RPMI7951 (cell line): ENCODE measurements at places on chromosomes 2 and 18.
A peak's percentile ranks its signal among the peaks of the same experiment; 100 is the strongest.

GRCh38 chr2:209398463-209398862 is 25.4 kb upstream of the MAP2 start:
- no peak for DNase-seq

DNA sequence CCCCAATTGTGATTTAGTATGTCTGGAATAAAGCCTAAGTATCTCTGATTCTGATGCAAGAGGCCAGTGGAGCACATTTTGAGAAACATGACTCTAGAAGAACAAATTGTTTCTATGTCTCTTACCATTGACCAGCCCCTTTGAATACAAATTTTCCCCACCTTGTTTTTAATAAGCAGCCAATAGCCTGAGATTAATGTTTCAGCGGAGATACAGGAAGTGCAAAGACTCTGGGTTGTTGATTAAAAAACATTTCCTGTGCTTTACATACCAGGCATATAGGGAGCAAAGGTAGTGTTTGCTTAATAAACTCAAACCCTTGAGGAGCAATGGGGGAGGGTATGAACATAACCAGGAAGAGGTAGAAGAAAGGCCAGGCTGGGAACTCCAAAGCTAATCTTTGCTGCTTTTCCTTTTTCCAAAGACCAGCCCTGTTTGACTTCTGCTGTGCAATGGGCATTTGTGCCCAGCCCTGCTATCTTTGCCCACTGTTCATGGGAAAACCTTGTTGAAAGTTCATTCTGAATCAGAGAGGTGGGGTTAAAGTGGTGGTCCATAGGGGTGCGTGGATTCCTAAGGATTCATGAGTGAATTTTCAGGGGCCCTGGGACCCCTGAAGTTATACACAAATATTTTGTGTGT is 29.3 kb downstream of the UPP2 start:
- DNase-seq: no peak

- DNase-seq: no peak
These were observed 258.2 kb downstream of the LTBP1 start for GRCh38 chr2:33204945-33205344.

- DNase-seq: no peak
These were observed 20.2 kb downstream of the ATG16L1 start for GRCh38 chr2:233271693-233272092.

- DNase-seq: no peak
These were observed 16.6 kb downstream of the SMC6 start for GRCh38 chr2:17736989-17737388.

DNA sequence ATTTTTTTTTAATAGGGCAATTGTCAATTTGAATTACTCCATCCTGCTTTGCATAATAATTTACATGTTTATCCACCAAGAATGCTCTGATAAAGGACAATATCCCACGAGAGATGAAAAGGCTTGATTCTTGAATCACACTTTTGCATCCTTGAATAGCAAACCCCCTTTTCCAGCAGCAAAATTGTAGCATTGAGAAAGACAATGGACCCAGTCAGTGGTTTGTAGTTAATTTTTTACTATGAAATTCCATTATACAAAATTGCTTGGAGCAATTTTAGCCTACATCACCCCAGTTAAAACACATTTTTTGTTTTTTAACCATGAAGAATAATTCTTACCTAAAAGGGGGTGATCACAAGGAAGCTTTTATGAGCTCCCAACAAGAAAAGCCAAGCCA is 255.1 kb downstream of the RND3 start:
- DNase-seq: peak; percentile 9

DNA sequence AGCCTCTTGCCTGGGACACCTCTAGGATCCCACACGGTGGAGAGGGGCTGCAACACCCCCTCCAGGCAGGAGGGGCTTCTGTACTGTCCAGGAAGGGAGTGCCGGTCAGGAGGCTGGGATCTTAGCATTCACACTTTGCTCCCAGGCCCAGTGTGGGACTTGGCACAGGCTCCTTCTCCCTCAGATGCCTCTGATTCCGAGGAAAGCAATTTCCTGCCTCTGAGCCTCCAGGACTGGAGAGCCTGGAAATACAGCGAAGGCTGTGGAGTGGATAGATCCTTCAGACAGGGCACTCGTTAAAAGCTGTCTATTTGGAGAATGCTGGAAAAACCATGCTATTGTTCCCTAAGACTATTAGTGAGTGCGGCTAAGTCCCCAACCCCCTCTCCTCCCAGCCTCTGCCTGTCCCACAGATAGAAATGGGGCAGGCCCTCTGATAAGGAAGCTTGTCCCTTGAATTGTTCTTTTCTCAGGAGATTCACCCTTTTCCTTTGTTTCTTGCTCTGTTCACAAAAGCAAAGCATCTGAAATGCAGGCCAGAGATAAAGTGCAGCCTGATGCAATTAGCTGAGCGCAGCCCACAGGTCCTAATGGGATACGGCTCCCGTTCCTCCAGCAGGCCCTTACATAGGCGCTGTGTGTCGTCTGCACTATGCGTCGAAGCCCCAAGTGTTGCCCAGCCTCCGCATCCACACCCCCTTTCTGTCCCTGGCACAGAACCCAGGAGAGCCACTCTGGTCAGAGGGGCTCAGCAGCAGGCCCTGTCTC is 252.2 kb downstream of the KLHL29 start:
- DNase-seq: peak; percentile 19

GRCh38 chr2:70005752-70006446 is 44.5 kb upstream of the ASPRV1 start:
- no peak for DNase-seq

DNA sequence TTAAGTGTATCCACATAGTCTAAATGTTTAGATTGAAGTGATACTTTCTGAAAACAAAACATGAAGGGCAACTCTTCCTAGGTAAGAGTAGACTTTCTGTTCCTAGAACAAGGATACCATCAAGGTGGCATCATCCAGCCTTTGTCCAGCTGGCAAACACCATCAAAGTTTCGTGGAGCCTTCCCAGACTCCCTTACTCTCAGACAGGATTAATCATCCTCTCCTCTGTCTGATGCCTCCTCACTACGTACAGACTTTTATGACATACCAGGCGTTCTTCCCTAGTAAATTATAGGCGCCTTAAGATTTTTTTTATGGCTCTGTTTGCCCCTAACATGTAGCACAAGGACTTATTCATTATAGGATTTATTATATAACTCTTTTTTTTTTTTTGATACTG is 29.4 kb upstream of the ASNSD1 start:
- DNase-seq: no peak

- peak; percentile 59 for DNase-seq
These were observed 30.7 kb upstream of the ERCC3 start for GRCh38 chr2:127324635-127325034.

GRCh38 chr2:164565359-164565758 is 55.9 kb downstream of the GRB14 start:
- DNase-seq: no peak

GRCh38 chr2:197633109-197633657 is 42.2 kb downstream of the RFTN2 start:
- DNase-seq: no peak

GRCh38 chr18:73737990-73738389 is 409.6 kb downstream of the FBXO15 start:
- DNase-seq: no peak
